ENCODE measurements at places on chromosomes 6 and 20.
A peak's percentile ranks its signal among the peaks of the same experiment; 100 is the strongest.

DNA sequence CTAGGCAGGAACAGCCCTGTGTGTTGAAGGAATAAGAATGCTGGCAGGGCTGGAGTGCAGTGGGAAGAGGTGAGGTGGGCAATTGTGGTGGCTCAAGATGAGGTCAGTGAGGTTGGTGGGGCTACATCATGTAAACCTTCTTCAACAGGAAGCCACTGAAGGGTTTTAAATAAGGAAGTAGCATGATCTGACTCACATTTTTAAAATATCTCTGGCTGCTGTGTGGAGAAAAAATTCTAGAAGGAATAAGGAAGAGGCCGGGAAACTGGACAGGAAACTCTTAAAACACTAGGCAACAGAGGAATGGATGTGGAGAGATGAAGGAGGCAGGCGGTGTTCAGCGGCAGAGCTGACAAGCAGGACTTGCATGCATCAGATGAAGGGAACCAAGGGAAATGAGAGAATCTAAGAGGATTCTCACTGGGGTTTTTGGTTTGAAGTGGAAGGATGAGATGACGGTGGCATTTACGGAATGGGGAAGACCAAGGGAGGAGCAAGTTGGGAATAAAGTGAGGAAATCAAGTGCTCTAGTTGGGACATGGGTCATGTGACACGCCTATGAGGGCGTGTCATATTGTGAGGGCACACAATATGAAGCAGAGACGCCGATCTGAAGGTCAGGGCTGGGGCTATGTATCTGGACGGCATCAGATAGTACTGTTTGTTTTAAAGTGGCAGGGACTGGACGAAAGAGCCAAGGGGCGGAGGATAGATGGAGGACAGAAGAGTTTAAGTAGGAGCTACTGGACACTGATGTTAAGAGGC lies 18.2 kb downstream of the TMEM242 start:
- DNase-seq: no peak

DNA sequence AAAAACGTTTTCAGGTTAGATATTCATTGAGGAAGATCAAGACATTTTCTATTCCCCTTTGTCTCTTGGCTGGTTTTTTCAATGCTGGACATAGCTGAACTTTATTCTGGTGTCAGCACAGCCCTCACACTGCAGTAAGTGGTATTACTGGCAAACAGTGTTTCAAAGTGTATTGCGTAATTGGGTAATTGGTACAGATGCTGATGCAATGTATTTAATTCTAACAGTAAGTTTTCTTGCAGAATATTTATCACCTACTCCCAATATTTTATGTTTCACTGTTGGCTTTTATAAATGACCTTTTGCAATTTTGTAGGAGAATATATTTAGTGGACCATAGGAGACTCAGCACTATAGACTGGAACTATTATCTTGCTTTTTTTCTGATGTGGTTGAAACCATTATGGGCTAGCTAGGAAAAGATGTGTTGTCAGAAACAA lies 287.6 kb upstream of the SOX4 start:
- DNase-seq: no peak

DNA sequence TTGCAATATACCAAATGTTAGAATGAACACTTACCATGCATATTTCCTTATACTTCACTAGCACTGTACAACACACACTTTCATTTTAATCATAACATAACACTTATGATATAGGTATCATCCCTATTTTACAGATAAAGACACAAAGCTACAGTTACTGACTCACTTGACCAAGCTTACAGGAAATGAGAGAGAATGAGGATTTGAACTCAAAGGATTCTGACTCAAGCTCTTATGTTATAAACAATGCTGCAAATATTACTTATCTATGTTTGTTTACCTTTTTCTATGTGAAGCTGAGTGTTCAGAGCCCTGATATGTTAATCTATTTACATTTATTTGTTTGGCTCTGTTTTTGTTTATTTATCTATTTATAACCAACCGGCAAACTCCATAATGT lies 245.4 kb downstream of the PTPRK start:
- DNase-seq: no peak

DNA sequence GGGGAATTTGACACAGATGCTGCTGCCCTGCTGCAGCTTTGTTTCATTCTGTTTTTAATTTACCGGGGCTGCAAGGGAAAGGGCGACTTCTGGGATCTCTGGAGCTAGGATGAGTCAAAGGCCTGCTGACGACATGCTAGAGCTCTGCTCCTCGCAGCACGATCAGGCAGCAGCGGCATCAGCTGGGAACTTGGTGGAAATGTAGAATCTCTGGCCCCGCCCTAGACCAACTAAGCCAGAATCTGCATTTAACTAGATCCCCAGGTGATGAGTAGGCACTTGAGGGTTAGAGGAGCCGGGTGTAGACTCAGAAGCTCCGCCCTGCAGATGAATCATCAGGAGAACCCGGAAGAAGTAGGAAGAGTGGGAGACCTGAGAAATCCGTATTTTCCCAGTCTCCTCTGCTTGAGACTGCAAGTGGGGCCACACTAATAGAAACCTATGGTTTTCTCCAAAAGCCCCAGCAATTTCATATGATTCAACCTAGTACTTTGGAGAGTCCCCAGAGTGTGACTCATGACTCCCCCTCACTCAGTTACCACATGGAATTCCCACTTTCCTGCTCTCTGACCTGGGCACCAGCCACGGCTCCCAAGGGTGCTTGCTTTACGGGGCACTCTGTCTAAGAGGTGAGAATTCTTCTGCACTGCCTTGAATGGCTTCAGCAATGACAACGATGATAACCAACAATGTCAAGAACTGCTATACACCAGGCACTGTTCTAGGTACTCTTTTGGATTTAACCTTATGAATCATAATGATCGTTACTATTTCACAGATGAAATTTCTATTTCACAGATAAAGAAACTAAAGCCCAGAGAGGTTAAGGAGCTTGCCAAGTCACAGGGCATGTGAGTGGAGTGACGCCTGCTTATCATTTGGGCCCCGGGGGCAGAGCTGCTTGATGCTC lies 18.1 kb downstream of the TUBB2B start:
- peak; percentile 69 for DNase-seq

DNA sequence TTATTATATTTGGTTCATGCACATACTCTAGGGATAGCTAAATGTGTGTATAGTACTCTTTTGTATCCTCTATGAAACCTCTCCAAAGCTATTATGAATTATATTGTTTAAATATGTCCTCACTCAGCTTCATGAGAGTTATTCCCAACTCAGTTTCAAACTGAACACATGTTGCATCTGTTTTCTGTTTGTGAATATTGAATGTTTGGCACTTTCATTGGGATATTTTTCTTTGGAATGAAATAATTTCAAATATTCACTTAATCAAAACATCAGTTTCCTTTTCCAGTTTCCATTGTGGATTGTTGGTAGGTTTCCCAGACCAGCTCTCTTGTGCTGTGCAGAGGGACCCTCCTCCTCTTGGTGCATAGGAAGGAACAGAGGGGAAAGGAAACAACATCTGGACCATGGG lies 46.6 kb downstream of the HDAC2 start:
- no peak for DNase-seq

GRCh38 chr20:14488212-14488611 lies 150.8 kb upstream of the FLRT3 start:
- DNase-seq: no peak

- DNase-seq: peak; percentile 26
Observed at GRCh38 chr6:151765444-151765886, 42.0 kb upstream of the ESR1 start.

All from GM06990 (cell line).